ENCODE measurements at places on chromosomes 12 and 14.

DNA sequence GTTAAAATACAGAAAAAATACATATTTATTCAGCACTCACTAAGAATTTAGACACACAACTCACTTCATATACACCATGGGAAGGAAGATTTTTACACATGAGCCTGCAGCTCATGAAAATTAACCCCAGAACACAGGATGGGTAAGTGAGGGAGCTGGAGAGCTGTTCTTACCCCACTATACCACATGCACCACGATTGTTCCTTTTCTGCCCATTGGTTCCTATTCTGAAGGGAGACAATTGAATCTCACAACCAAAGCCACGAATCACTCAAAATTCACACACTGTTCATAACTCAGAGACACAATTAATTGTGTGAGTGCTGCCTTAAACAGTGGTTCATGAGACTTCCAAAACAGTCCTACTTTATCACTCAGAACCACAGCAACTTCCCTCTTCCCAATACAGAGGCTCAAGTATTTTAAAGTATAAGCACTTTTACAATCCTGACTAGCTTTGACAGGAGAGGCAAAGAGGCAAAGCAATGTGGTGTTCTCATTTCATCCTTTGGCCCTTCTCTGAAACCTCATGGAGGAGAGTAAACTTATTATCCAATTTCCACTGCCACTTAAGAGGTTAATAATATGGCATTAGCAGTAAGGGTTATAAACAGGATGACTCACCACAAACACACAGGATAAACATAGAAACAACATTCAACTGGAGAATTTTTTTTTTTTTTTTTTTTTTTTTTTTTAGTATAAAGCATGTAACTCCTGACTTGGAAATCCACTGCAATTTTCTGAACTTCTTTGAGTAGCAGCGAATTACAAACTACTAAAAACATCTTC, 59.5 kb downstream of the ITPR2 start:
- no peak for DNase-seq

GRCh38 chr14:63045234-63045611, at the start of gene KCNH5:
Gene KCNH5, minus strand, starts transcription at chr14:63045458. Its CDS starts 272 bp downstream, at chr14:63045186.
- DNase-seq, result no peak

GRCh38 chr14:61742371-61742770, 19.8 kb upstream of the SNAPC1 start:
- DNase-seq, result no peak

GRCh38 chr14:38583471-38583870, 327.6 kb upstream of the CLEC14A start:
- DNase-seq, result no peak

GRCh38 chr12:104725610-104726009, 232.5 kb downstream of the SLC41A2 start:
- DNase-seq, result no peak

DNA sequence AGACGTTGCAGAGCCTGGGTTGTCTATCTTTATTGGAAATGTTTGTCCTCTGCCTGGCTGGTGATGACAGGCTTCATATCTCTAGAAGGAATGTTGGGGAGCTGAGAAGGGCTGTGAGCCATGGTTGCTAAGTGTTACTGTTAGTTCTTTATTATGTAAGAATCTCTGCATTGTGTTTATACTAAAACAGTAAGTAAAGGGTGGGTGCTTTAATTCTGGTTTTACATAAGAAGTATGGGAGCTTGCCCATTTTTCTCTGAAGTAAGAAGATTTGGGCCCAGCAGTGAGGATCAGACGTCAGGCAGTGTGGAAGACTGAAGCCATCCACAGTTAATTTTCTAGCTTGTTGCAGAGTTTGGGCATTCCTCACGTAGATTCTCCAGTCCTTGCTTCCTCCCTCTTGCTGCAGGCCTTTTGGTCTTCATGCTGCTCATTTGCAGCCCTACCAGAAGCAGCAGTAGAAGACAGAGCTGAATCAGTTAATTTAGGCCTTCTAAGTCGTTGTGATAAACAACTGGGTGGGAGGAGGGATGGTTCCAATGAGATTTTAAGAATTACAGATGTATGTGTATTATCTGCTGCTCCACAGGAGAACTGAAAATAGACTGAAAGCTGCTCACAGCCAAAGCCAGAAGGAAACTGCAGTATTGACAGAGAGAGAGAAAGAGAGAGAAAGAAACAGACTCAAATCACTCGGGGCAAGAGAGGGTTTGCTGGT, 21.4 kb downstream of the WNT5B start:
- no peak for DNase-seq

GRCh38 chr12:107761502-107761904, 566 bp upstream of the PRDM4 start:
- peak; percentile 40 for DNase-seq

DNA sequence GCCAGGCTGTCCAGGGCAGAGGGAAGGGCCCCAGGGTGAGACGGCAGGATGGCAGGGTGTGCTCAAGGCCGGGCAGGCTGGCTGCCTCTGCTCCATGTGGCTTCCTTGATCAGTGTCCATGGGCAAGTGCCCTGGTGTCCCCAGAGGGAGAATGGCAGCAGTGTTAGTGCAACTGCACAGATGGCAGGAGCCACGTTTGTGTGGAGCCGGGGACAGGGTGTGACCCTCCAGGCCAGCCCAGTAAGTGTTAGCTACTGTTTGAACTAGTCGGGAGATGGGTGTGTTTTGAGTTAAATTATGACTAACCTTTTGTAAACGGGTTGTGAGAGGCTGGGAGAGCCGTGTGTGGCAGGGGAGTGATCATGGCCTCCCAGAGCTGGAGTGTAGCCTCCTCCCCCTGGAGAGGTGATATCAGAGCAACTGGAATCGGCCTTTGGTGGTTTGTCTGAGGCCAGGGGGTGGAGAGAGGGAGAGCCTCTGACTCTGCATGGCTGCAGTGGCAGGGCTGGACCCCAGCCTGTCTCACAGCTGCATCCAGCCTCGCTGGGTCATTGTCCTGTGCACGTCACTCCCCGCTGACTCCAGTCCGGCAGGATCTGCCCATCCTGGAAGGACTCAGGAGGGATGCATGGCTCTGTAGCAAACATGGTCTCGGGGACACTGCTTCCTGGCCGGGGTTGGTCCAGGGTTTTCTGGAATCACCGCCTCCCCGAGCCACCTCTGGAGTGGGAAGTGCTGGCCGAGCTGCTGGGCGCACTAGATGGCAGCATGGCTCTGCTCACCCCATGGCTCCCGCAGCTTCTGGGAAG, 27.8 kb downstream of the AACS start:
- DNase-seq, result no peak

GRCh38 chr12:57430112-57430930, 522 bp downstream of the R3HDM2 start:
- DNase-seq, result peak; percentile 58

DNA sequence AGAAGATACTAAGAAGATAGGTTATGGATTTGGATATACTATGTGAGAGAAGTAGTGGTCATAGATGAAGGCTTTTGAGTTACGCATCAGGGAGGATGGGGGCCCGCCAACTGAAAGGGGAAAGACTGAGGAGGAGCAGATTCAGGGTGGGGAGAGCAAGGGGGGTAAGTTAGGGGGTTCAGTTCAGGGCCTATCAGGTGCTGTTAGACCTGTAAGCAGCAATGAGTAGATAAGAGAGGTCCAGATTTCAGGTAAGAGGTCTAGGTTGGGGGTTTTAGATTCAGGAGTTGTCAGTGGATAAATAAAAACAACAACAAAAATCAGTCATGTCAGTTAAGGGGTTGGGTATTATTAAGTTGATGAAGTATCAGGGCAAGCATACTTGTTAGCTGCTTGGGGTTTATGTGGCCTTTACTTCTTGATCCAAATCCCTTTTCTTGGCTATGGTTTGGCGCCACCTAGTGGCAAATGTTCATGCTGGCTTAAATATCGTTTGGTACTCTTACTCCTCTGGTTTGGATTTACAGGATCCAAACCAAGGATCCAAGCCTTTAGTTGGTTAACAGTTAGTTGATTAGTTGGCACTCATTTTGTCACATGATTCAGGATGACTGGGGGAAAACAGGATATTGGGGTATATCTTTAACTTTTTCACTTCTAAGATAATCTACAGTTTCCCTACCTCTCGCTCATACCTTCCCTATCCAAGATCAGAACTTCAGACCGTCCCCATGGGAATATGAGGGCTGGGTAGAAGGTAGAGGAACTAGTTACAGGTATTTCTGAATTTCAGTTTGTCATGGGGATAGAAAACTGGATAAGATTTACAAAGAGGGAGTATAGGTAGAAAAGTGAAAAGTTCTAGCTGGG, 65.1 kb downstream of the PCNX1 start:
- DNase-seq, result peak; percentile 69

GRCh38 chr14:65301862-65302539, 110.5 kb upstream of the FUT8 start:
- no peak for DNase-seq

- DNase-seq, result no peak
Measured at GRCh38 chr12:97482143-97482693, 19.6 kb downstream of the RMST start.

DNA sequence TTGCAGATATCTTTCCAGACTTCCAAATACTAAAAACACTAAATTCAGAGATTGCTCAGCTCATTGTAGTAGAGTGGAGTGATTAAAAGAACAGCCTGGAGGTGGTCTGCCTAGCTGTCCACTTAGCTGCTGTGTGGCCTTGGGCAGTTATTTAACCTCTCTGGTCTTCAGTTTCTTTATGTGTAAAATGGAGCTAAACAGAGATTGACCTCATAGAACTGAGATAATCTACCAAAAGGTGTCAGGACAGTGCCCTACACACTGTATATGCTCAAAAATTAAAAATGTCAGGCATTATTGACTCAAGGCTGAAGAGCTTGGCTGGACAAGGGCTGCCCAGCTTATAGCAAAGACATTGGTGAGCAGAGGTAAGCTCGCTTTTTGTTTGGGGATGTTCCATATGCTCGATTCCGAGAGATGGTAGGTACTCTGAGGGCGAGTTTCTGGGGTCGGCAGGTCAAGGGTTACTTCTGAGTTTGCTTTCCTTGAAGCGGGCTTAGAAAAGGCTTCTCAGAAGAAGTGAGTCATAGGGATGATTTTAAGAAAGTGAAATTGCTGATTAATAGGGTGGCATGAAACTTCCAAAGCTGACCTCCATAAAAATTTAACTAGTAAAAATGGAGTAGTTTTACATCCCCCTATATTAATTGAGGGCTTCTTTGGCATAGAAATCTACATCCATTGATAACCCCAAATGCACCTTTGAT, 107.5 kb downstream of the GPATCH2L start:
- no peak for DNase-seq

DNA sequence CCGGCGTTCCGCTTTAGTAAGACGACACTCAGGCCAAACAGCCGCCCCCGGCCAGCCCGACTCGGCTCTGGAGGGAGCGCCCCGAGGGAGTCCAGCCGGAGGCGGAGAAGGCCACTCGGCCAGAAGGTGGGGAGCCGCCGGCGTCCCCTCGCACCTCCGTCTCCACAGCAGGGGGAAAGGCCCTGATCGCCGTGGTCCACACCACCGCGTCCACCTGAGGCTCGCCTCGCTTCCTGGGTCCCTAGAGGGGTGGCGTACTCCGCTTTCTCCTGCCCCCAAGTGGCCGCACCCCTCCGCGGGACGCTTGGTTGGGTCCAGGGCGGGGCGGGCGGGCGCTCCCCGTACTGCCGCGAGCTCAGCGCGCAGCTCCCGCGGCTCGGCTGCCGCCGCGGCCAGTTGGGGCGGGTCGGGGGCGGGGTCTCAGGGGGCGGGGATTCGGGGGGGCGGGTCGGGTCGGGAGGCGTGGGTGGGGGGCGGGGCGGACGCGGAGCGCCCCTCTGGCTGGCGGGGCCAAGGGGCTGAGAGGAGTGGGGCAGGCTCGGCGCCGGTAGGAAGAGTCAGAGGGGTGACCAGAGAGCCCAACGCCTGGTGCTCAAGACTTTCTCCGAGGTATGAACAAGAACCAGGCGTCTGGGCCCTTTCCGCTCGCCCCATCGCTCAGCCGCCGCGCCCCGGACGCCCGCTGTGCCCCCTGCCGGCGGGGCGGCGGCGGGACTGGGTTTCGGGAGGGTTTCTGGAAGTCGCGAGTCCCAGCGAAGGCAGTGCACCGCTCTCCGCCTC, at the start of gene FRMD6:
Gene FRMD6 (plus strand): TSS at position 523 of the 780 bp plus-strand sequence. CDS start 37,927 bp downstream, outside the sequence.
- DNase-seq, result peak; percentile 75

DNA sequence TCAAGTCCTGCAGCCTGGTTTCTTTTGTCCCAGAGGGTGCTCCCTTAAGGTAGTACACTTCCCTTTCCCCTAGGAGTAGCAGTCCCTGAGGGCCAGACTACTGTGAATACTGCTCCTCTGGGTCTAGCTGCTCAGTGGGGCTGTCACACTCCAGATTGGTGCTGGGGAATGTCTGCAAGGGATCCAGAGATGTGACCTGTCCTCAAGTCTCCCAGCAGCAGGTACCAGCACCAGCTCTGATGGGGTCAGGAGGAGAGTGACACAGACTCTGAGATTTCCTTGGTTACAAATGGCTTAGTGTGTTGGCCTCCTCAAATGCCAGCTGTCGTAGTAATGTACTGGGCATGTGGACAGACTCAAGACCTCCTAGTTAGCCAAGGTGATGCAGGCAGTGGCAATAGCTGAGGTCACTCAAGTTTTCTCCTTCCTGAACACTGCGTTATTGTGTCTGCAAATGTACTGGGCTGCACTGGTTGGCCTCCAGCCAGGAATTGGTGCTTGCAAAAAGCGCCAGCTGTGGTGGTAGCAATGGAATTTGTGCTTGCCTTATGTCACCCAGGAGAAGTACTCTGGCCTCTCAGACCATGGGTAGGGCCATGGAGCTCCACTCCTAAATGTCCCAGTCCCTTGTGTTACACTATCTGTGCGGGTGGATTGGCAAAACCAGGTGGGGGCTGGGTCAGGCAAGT, 36.4 kb upstream of the AEBP2 start:
- DNase-seq, result no peak

GRCh38 chr12:87678453-87678852, 350.7 kb downstream of the C12orf50 start:
- DNase-seq, result no peak

GRCh38 chr14:33631021-33631420, 319.9 kb downstream of the EGLN3 start:
- DNase-seq, result no peak

DNA sequence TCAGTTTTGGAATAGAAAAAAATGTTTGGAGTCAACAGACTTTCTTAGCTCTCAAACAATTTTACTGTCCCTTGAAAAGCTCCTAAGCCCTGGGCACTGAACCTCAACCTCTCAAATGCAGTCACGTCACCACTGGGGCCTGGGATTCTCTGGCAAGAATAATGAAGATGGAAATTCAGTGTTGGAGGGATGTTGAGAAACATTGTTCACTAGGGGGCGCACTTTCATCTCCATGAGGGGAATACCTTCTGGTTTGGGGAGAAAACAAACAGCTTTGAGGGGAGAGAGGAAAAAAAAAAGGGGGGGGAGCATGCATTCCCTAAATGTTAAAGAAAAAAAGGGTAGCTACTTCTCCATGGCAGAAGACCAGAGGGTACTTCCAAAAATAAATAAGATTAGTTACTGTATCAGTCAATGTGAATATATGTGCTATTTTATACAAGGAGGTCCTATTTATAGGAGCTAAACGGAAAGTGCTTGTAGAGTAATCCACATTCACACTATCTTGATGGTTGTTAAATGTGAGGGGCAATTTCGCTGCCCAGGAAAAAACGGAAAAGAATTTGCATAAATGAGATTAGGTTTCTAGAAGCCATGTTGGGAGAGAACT, 5.8 kb upstream of the TBPL2 start:
- peak; percentile 49 for DNase-seq

DNA sequence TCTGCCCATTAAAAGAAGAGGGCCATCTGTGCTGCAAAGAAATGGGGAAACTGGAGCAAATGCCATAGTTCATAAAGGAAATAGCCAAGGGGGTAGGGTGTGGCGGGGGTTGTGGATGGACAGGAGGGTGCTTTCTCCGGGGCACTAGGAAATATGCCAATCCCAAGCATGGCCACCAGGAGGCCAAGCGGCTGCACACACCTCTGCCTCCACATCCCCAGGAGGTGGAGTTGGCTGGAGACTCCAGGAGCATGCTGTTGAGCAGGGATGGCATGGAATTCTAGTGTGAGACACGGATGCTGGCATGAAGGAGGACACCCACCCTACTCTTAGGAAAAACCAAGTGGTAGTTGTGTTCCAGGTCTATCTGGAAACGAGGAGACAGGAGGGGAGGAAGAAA, 25.2 kb downstream of the NID2 start:
- DNase-seq, result no peak

All from SW 1271 (cell line).